ENCODE measurements at places on chromosomes 6 and 20. TPM values are rescaled to one million over a fixed set of nuclear protein-coding genes. Genes with fewer than 3 reads are reported as not detected.

DNA sequence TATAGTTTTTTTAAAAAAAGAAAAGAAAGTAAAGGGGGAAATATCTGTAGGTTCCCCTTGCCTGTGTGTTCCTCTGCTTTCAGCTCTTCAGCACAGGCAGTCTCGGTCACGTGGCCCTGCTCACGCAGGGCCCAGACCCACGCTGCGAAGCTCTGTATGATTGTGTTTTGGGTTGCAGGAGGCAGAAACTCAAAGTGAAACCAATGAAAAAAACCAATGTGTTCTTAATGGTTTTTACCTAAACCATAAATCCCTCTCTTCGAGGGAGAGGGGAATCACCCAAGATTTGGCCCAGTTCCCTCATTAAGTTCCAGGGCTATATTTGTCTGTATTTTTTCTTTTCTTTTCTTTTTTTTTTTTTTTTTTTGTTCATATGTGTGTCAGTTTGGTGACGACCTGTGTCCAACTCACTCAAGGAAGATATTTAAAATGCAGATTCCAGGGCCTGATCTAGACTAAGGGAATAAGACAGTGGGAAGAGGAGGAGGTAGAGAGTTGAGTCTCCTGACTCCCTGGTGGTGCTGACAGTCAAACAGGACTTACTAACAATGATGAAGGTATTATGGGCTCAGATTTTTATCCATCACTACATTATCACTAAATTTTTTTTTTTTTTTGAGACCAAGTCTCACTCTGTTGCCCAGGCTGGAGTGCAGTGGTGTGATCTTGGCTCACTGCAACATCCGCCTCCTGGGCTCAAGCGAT is 33.8 kb upstream of the RREB1 start:
- no peak for DNase-seq

DNA sequence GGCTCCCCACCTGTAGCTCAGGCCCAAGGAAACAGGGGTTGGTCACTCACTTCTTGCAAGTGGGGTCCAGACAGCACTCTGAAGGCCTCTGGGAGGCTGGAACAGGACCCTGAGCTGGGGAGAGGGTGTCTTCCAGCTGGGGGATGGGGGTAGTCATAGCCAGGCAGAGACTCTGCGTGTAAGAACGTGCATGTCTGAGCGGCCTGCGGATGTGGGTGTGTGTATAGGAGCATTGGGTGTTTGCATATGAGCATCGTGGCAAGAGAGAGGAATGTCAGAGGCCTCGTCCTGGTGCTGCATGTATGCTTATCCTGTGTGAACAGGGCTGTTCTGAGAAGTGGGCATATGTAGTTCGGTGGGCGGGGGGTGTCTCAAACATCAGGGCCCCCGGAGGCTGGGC is 12.1 kb downstream of the BPIFB3 start:
- DNase-seq, result no peak

DNA sequence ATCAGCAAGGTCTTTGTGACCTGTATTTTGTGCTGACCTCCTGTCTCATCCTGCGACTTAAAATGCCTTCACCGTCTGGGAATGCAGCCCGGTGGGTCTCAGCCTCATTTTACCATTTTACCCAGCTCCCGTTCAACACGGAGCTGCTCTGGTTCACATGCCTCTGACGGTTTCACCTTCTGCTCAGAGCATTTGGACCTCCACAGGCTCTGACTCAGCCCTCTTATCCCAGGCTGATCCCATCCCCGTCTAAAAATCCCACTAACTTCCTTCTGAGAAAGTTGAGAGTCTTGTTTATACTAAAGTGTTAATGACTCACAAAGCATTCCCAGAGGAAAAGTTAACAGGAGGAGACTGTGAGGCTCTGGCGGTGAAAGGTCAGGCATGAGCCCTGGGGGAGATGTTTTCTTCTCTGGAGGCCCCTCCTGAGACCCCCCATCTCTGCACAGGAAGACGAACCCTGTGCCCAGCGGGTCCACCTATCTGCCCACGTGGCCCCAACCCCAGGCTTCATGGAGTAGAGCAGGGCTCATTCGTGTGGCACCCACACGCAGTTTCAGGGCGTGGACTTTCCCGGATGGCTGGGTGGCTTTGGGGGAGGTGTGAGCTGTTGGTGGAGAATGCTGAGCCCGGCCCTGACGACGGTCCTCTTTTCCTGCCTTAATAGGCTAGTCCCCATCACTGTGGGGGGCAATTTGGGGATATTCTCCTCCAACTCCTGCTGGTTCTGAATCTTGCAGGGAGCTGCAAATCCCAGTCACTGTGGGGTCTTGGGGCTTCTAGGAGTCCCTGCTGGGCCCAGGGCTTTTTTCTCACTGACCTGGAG is 3.3 kb upstream of the BIRC7 start:
- DNase-seq, result peak; percentile 89

Gene GPLD1
- total RNA-seq, result 0.63 TPM

DNA sequence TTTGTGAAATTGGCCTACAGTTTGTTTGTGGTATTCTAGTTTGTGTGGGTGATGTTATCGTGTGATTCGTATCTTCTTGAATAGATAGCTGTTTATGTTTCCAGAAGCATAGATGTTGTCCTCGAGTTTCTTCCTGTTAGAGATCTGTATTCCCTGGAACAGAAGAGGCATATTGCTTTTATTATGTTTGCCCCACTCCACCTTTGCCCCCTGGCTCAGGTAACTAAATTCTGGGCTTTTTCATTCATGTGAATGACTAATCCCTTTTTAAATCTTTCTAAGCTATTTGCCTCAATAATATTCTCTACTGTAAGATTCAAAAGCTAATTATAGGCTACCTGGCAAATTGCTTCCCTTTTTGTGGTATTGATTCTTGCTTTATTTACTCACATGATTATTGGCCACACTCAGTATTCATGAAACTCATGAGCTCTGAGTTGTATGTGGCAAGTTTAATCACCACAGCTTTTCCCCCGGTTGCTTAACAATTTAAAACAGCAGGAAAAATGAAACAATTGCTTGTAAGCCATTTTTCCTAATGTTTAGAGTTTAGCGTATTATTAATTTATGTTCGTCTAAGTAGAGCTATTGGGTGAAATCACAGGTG is 12.6 kb downstream of the RNF217 start:
- no peak for DNase-seq

DNA sequence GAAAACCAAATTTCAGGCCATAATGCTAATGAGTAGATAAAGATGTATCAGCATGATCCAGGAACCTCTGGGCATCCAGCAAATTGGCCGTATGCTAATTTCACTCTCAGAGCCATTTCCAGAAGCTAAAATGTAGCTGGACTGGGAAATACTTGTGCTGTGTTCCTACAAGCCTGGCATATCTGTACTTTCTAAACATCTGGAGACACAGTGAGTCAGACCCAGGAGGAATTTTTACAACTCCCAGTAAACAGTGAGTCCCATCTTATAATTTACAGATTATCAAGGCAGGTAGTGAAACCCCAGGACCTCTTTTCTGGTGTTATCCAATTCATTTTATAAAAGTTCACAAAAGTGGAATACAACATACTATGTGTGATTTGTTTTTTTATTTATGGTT is 683.0 kb upstream of the ADGRB3 start:
- no peak for DNase-seq

DNA sequence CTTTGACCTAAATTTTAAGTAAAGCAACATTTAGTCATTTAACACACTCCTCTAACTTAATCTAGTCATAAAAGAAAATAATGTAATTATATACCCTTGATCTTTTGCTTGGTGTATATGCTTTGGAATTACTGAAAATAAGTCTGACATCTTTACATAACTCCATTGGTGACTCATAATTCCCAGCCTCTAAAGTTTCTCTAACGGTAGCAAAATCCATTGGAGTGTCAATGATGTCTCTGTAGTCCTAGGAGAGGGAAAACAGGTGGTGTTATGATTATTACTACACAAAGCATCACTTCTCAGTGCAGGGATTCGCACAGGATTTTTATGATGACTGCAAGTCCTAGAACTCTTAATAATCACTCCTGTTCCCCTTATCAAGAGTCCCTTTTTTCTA is 80.2 kb downstream of the IRAK1BP1 start:
- no peak for DNase-seq

Gene PYGB
- total RNA-seq, result 453 TPM

DNA sequence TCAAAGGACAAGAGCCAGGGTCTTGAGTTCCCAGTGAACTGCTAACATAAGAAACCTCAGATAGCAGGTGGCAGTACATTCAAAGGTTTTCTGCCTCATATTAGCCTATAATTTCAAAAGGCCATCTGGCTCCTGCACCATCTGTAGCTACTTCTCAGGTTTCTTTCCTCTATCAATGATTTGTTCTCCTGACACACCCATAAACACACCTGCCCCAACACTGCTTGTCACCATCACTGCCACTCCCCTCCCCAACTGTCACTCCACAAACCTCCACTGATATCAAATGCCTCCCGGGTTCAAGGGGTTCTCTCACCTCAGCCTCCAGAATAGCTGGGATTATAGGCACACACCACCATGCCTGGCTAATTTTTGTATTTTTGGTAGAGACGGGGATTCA is 152.7 kb upstream of the SLC22A16 start:
- DNase-seq, result no peak

- no peak for DNase-seq
These were observed 126.7 kb downstream of the AIG1 start for GRCh38 chr6:143187238-143187923.

DNA sequence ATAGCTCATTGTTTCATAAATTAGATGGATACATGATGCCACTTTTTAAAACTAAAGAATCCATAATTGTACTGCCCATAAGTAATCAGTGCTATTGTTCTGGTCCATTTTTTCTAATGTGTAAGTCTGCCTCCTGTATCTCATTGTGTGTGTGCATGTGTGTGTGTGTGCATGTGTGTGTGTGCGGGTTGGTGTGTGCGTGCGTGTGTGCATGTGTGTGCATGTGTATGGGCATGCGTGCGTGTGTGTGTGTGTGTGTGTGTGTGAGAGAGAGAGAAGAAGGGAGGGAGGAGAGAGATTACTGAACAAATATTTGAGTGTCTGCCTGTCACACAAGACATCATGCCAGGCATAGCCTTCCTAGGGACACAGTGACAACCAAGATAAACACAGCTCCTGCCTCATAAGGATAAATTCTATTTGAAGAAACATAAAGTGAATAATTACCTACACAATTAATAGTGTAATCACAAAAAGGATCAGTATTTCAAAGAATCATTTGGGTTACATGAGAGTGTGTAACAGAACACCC is 33.2 kb upstream of the RPS6KA2 start:
- no peak for DNase-seq

DNA sequence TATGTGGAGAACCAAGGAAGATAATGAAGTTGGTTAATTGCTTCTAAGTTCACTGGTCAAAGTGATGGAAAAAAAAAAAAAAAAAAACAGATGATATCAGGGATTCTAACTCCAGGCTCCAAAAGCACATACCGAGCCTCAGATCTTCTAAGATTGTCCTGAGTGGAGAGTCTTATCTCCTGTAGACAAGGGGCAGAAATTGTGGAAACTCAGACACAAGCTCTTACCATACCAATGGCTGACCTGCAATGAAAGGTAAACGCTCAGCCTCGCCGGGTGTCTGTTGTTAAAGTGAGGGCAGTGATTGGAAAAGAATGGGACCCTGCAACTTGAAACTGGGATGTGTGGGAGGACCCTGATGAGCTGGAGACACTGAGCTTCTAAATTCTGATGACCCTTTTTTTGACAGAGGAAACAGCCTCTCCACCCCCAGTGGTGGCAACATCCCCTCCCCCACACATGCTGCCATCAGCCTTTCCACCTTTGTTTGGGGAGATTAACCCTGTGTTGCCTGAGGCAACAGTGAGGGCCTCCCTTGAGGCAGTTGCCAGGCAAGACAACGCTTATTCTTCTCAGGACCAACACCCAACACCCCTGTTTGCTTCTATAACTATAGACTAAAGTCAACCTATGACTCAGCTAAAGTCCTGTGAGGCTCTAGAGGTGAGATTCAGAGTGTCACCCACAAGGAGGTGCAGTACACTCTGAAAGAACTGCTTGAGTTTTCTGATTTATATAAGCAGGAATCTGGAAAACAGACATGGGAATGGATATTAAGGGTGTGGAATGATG is 154.0 kb downstream of the THBS2 start:
- peak; percentile 16 for DNase-seq

Gene CGA
- total RNA-seq, result 0.67 TPM

GRCh38 chr20:7722564-7722963 is 217.7 kb downstream of the HAO1 start:
- no peak for DNase-seq

GRCh38 chr6:72081871-72082270 is 195.5 kb downstream of the RIMS1 start:
- no peak for DNase-seq

DNA sequence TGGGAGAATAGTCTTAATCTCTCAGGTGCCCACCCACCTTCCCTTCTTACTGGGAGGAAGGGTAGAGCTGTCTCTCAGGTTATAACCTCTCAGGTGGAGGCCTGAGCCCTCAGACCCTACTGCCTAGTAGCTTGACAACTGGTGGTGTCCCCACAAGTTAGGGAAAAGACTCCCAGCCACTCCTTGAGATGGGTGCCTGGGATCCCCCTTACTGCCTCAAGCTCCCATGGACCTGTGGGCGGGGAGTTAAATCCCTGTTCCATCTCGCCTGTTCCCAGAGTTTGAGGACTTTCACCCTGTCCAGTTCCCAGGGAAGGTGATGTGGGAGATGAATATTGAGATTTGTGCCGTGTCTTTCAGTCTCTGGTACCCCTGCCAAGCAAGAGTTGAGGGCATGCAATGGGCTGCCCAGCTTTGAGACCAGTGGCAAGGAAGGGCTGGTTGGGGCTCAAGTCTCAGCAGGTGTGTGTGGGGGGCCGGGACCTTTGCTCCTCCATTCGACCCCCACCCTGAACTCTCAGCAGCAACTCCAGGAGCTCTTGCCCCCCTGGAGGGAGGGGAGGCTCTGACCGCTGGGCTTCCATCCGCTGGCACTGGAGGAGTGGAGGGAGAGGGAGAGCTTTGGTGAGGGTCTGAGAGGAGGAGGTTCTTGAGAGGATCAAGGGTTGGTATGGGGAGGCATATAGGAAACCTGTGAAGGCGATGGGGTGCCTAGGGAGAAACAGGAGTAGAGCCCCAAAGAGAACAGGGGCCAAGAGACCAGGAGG is 1.1 kb upstream of the PBX2 start:
- DNase-seq, result no peak

GRCh38 chr6:169986848-169987498 is 235.6 kb downstream of the ERMARD start:
- no peak for DNase-seq

GRCh38 chr20:48932375-48932941 is 10.9 kb downstream of the ARFGEF2 start:
- no peak for DNase-seq

- no peak for DNase-seq
These were observed 57.3 kb downstream of the TRIM38 start for GRCh38 chr6:26019967-26020328.

GRCh38 chr20:38246357-38247165 is 14.0 kb downstream of the KIAA1755 start:
- no peak for DNase-seq

- DNase-seq, result no peak
These were observed 470.4 kb upstream of the SLC35B3 start for GRCh38 chr6:8905757-8906156.

Gene CCDC170
- not detected for total RNA-seq

Gene PCK1
- total RNA-seq, result 0.32 TPM

- no peak for DNase-seq
These were observed 21.2 kb downstream of the ROS1 start for GRCh38 chr6:117404548-117404947.

- peak; percentile 30 for DNase-seq
These were observed 31.9 kb upstream of the PRELID3B start for GRCh38 chr20:59074456-59074855.
